ENCODE measurements at places on chromosomes 13 and 19. TPM values are rescaled to one million over a fixed set of nuclear protein-coding genes. Genes with fewer than 3 reads are reported as not detected.

The RGL3 gene
- total RNA-seq, result not detected

The ZNF540 gene
- total RNA-seq, result 1.0 TPM

The SLC7A10 gene
- not detected for total RNA-seq

The MYO1F gene
- 8.0 TPM for total RNA-seq

The NCAN gene
- not detected for total RNA-seq

The KLHL1 gene
- not detected for total RNA-seq

The PNMA8C gene
- not detected for total RNA-seq

The SIGLEC5 gene
- total RNA-seq, result 0.11 TPM

The ZNF284 gene
- 1.5 TPM for total RNA-seq

The CFAP97D2 gene
- not detected for total RNA-seq

The ZNF90 gene
- 7.5 TPM for total RNA-seq

The MEIS3 gene
- total RNA-seq, result 0.16 TPM

The CIC gene
- 67.3 TPM for total RNA-seq

The ASPDH gene
- not detected for total RNA-seq

The DLL3 gene
- total RNA-seq, result 3.3 TPM

The RGS9BP gene
- 0.16 TPM for total RNA-seq

The FPR3 gene
- total RNA-seq, result not detected

The SHKBP1 gene
- 86.1 TPM for total RNA-seq

The ZNF837 gene
- 2.1 TPM for total RNA-seq

The GSX1 gene
- total RNA-seq, result not detected

The PLVAP gene
- total RNA-seq, result not detected

The NCCRP1 gene
- not detected for total RNA-seq

The NAPSA gene
- 10.4 TPM for total RNA-seq

The POMP gene
- 164 TPM for total RNA-seq

The FAM216B gene
- not detected for total RNA-seq

The FXYD7 gene
- 0.48 TPM for total RNA-seq

The RPL21 gene
- 1,554 TPM for total RNA-seq

The ZNF737 gene
- 6.4 TPM for total RNA-seq

The PLIN4 gene
- 0.03 TPM for total RNA-seq

The ZNF567 gene
- 6.9 TPM for total RNA-seq

All from activated T-cell treated with anti-CD3 and anti-CD28 coated beads, Interleukin-2, amount 50 U/mL, for 4 hours (primary cell).